Muscle of arm (tissue), 14 donors: ENCODE measurements at places on chromosomes 12 and 14.
A peak's percentile ranks its signal among the peaks of the same experiment; 100 is the strongest.

- DNase-seq, result peak; percentile 80
Observed at GRCh38 chr12:48995086-48995879, 3.9 kb downstream of the DDN start.

- DNase-seq, result no peak
Observed at GRCh38 chr12:111202237-111202915, 166.5 kb downstream of the PHETA1 start.

- no peak for DNase-seq
Observed at GRCh38 chr14:61567838-61568571, 127.3 kb upstream of the HIF1A start.

DNA sequence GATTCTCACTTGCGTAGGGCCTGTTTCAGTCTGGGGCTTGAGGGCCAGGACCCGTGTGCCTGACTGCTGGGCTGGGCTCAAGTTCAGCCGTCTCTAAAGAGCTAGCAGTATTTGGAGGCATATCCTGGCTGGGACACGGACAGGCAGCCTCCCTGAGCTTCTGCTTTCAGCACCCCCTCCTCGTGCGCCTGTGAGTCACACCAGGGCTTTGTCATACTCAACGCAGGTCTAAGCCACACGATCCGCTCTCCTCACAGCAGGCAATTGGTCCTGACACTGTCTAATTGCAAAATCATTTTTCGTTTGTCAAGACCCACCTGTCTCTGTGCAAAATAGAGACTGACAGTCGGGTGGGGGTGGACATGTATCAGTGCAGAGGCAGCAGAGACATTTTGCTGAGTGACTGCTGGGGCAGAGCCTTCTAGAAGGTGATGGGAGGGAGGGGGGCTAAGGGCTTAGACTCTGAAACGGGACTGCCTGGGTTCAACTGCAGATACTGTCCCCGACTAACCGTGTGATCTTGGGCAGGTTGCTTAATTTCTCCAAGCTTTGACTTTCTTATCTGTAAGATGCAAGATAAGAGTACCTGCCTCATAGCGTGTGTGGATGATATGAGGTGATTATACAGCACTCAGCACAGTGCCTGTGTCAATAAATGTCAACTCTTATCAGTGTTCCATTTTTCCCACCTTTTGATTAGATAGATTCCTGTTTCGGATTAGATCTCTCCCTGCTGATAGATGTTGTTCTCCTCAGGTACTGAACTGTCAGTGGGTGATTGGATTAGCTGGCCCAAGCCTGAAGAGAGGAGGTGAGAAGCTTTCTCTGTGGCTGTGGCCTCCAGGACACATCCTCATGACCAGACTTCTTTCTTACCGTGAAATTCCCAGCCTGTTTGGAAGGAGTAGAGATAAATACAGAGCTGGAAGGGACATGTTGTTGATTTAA lies 53.1 kb downstream of the KCNA1 start:
- DNase-seq, result no peak

DNA sequence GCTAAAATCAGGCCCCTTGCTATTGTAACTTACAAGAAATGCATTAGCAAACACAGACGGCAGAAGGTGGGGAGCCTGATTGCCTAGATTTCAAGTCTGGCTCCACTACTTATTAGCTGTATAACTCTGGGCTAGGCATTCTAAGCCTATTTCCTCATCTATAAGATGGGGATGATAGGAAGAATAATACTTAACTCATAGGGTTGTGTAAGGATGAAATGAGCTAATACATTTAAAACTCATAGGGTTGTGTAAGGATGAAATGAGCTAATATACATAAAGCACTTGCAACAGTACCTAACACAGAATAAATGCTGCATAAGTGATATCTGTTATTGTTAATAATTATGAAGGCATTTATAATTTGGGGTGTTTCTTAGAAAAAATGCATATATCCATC lies 60.1 kb upstream of the DIO2 start:
- no peak for DNase-seq

DNA sequence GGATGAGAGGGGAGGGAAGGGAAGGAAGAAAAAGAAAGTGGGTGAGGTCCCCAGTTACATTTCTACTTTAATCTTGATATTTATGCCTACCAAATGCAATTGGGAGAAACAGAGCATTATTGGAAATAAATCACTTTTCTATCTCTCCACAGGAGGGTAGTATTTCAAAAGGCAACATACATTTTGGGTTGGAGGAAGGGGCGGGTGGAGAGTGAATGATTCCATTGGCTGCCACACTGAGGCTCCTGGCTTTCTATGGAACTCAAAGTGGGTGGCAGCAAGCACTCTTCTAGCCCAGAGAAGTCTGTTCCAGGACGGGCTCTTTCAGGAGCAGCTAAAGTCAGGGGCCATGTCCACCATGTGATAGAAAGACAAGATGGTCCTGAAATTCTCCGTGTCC lies 441.3 kb downstream of the DAD1 start:
- no peak for DNase-seq

GRCh38 chr12:116336542-116337065 lies 59.1 kb upstream of the MED13L start:
- DNase-seq, result no peak

DNA sequence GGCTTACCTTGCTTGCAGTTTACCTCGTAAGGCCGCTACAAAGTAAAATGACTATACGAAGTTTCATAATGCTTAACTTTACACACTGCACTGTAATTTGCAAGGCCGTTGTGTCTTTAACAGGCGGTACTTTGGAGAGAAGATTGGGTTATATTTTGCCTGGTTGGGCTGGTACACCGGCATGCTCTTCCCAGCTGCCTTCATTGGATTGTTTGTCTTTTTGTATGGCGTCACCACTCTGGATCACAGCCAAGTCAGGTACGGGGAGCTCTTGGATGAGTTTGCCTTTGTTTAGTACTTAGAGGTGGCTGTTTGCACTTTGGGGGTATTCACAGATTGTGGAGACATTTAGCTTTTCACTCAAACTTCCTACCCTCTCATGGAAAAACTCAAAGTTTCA lies 167.8 kb downstream of the SLC5A8 start:
- DNase-seq, result no peak

GRCh38 chr12:4307593-4308333 lies 13.2 kb upstream of the TIGAR start:
- peak; percentile 65 for DNase-seq

GRCh38 chr14:52558688-52559087 lies 6.1 kb downstream of the GPR137C start:
- no peak for DNase-seq

DNA sequence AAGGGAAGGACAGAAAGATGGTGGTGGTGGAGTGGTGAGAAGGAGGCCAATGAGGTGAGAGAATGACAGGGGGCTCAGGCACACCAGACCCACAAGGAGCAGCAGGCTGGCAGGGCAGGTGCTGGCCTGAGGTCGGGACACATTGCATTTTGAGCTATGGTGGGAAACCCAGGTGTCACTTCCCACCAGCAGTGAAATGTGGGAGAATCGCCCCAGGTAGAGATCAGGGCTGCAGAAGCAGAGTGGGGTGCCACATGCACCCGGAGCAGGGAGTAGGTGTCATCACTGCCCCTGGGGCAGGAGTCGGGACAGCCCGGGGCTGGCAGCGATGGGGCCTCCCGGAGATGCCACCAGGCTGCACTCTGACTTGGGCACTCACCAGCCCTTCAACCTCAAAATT lies 315.8 kb downstream of the BCL11B start:
- no peak for DNase-seq

DNA sequence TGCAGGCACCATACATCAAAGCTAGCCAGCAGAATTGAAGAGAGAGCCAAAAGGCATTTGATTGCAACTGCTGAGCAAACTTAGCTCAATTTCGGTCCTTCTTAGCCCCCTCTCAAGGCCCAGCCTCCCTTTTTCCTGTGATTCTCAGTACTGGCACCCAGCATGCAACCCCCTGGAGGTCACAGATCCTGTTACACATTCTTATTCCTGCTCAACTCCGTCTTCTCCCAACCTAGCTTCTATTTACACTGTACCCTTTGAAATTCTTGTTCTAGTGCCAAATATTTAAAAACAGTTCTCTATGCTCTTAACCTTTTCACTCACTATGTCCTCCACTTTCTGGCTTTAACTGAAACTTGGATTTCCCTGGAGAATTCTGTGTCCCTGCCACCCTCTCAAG lies 131.3 kb upstream of the CPSF6 start:
- DNase-seq, result no peak

GRCh38 chr12:117743761-117744160 lies 225.0 kb downstream of the KSR2 start:
- no peak for DNase-seq

GRCh38 chr14:72532686-72533454 lies 361.0 kb downstream of the DPF3 start:
- DNase-seq, result no peak

DNA sequence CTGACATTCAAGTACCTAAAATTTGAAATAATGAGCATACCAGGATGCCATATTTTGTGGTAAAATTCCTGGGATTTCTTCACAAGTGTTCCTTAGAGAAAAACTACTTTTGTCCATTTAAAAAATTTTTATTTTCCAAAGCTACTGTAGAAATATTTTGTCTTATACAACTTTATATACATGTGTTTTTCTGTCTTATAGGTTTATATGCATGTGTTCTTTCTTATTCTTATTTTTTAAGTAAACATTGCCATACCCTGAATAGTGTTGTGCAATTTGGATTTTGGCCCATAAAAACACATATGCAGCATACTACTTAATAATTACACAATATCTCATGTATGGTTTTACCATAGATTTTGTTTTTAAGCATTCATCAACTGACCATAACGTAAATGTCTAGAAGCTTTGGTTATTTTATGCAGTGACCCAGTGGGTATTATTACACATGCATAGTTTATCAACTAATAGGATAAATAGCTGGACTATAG lies 1107.4 kb upstream of the SEL1L start:
- no peak for DNase-seq

GRCh38 chr12:127509066-127509778 lies 757.7 kb upstream of the TMEM132C start:
- DNase-seq, result no peak

DNA sequence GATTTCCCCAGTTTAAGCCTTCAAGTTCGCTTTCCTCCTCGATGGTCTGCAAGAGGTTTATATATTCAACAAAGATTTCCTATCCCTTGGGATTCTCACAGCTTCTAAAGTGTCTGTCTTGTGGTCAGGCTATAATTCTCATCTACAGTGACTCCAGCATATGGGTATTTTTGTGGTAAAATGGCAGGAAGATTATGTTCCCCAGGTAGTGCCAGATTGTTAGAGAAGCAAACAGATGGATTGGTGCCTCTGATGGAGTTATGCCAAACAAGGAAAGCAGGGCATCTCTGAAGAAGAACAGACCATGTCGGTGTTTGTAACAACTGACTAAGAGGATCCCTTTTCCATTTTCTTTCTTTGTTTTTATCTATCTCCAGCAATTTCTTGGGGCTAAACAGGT lies 5.5 kb upstream of the CCDC175 start:
- no peak for DNase-seq

GRCh38 chr14:52589646-52590045 lies 37.0 kb downstream of the GPR137C start:
- DNase-seq, result no peak

- peak; percentile 48 for DNase-seq
Observed at GRCh38 chr14:60655898-60656685, 6.8 kb upstream of the SIX1 start.

DNA sequence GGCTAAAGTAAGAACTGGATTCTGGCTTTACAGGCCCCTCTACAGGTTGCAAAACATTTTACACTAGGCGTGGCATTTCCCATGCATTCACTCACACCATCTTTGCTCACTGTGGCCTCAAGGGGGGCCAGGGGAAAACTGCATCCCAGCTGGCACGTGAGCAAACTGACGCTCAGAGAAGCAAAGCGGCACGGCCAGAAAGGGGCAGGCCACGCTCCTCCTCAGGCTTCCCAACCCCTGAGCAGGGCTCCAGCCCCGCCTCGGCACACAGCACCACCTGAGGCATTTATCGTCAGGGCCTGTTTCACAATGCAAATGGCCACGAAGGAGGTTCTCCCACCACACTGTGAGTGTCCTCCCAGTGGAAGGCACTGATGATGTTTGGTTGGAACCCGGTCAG lies 90.8 kb downstream of the BCL11B start:
- DNase-seq, result no peak

GRCh38 chr12:102570256-102570655 lies 89.9 kb upstream of the IGF1 start:
- DNase-seq, result no peak

- no peak for DNase-seq
Observed at GRCh38 chr14:91127401-91127801, 13.5 kb downstream of the DGLUCY start.

DNA sequence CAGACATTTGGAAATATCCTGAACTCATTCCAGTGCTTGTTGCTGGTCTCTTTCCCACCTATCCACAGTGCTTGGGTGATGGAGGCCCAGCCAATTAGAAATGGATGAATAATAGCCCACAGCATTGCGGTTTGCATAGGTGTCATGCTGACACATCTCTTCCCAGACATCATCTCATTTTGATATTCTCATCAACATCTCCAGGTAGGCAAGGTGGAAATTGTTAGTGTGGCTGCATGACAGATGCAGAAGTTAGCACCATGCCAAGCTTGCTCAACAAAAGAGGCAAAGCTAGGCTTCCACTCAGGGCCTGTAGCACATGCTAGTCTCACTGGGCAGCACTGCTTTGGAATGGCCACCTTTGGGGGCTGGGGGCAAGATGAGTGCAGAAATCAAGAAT lies 1118.9 kb downstream of the VRK1 start:
- DNase-seq, result no peak

DNA sequence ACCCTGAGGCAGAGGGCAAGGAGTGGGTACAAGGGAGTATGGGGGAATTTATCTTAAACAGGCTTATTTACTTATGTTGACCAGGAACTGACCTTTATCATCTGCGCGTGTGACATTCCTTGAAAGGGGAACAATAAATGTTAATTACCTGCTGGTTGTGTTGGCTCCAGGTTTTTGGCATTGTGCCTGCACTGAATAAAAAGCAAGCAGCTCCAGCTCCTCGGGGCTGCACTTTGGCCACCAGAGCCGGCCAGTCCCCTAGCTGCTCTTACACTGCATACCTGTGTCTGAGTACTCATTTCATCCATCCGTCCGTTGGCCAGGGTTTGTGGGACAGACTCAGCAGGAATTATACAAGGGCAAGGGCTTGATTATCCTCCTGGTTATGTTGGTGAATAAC lies 68.8 kb upstream of the GTF2A1 start:
- DNase-seq, result no peak

GRCh38 chr12:50661300-50662115 lies 102.4 kb upstream of the ATF1 start:
- DNase-seq, result no peak

- no peak for DNase-seq
Observed at GRCh38 chr12:122946690-122947341, 19.4 kb downstream of the ABCB9 start.

DNA sequence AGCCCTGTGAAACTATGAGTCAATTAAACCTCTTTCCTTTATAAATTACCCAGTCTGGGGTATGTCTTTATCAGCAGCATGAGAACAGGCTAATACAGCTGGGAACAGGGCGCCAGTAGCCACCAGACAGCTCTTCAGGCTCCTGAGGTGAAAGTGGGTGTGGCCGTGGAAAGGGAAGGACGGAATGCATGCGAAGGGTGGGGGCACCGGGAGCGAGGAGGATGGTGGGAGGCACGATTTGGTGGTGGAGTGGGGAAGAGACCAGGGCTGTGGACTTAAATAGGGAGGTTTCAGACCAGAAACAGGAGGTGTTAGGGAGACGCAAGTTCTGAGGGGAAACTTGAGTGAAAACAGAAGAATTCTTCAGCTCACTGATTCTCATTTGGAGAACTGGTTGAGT lies 44.1 kb upstream of the CHST11 start:
- no peak for DNase-seq
